GM04503 (cell line): ENCODE measurements at places on chromosomes 11 and 22.

DNA sequence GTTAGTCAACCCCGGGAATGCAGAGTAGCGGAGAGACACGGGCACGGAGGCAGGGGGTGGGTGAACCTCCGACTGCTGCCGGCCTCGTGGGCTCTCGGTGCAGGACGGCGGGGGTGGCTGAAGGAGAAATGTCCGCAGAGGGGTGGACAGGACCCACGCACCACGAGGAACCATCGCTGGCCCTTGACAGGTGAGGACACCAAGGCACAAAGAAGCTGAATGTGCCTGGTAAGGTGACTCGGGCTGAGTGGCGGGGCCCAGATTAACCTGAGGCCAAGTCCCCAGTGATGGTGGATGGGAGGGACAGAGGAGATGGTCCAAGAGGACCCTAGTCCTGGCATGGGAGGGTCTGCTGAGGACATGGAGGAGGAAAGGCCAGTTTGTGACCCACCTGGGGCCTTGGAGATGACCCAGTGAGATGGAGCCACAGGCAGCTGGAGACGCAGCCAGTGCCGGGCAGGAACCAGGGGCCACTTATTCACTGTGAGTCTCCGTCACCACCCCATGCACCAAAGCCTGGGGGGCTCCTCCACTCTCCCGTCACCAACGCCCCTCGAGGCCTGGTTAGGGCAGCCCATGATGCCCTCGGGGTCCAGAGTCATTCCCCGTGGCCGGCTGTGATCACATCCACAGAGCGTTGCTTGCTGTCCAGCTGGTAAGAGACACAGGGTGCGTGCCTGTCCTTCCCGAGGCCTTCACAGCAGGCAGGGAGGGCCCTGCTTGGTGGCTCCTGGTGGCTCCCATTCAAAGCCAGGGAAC, 64.2 kb downstream of the CELSR1 start:
- no peak for DNase-seq

GRCh38 chr11:12137005-12137690, 26.8 kb downstream of the MICAL2 start:
- DNase-seq = no peak

- DNase-seq = no peak
Measured at GRCh38 chr11:64900263-64900678, 16.7 kb downstream of the ATG2A start.

DNA sequence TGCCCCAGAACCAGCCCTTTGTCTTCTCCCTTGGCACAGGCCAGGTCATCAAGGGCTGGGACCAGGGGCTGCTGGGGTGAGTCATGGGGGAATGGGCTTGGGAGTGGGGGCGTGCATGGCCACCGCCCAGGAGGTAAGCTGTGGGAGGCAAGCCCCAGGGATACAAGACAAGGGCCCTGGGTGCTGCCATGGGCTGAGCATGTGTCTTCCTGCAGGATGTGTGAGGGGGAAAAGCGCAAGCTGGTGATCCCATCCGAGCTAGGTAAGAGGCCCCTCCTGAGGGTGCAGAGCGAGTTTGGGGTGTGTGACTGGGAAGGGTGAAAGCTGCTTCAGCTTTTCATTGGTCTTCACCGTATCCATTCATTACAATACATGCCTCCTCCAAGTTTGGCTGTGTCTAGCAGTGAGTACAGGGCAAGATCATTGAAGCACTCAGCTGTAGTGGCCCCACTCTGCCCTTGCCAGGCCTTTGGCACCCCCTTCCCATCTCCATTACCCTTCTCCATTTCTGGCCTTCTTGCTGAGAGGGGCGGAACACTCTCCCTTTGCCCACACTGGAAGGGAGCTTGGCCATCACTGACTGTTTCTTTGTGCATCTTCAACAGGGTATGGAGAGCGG, 2.5 kb downstream of the FKBP2 start:
- DNase-seq = no peak

DNA sequence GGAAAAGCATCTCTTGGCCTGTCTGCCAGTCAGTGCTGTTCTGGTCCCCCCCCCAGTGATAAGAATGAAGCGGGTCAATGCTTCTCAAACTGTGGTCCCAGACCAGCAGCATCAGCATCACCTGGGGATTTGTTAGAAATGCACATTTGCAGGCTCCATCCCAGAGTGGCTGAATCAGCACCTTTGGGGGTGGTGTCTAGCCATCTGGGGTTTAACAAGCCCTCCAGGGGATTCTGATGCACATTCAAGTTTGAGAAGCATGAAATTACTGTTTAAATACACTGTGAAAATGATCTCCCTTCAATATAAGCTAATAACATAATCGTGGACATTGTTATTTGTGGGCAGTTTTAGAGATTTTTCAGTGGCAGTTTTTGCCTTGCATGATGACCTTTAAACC, 133.5 kb downstream of the MYO18B start:
- no peak for DNase-seq

DNA sequence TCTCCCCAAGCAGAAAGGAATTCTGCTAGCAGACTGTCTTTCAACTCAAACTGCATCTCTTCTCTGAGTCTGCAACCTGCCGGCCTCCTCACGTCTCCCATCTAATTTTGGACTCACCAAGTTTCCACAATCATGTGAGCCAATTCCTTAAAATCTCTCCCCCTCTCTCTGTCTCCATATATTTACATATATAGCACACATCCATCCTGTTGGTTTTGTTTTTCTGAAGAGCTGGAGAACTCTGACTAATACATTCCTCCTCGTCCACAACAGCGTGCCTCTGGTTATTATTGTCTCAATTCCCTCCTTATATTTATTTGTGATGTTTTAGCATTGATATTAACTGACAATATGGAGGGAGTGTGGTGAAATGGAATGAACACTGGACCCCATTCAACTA, 29.6 kb upstream of the FJX1 start:
- no peak for DNase-seq

DNA sequence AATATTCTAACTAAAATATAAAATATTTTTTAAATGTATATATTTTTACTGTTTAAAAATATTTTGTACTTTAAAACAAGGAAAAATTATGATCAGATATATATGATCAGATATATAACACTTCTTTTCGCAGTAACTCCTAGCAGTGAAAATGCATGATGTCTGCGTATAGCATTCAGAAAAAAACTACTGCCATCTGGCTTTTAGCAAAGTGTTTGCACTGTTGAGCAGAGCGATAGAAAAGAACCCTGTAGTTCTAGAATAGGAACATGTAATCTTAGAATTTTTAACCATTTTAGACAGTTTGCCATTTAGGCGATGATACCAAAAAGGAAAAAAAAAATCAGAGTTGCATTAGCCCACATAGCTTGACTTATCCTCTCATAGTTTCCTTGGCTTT, 370.4 kb upstream of the ANO3 start:
- no peak for DNase-seq

DNA sequence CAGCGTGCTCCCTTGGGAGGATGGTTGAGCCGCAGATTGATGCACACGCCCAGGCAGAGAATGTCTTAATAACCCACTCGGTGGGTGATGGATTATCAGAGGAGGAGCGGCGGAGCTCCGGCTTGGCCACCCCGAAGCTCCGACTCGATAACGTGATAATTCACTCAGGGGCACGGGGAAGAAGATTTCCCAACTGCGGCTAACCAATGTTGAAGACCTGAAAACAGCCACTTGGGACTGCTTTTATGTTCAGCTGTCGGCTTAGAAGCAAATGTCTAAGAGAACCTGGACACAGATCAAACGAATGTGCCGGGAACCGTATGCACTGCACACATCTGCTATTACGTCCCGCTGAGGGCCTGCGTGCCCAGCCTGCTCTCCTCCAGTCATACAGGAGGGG, 206.8 kb upstream of the CADM1 start:
- no peak for DNase-seq
